ENCODE measurements at places on chromosomes 3 and 15.

DNA sequence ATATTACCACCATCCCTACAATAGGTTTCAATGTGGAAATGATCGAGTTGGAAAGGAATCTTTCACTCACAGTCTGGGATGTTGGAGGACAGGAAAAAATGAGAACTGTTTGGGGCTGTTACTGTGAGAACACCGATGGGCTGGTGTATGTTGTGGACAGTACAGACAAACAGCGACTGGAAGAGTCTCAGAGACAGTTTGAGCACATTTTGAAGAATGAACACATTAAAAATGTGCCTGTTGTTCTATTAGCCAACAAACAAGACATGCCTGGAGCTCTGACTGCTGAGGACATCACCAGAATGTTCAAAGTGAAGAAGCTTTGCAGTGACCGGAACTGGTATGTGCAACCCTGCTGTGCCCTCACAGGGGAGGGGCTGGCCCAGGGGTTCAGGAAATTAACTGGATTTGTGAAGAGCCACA is 510 bp downstream of the ARL14 start:
- DNase-seq: no peak

DNA sequence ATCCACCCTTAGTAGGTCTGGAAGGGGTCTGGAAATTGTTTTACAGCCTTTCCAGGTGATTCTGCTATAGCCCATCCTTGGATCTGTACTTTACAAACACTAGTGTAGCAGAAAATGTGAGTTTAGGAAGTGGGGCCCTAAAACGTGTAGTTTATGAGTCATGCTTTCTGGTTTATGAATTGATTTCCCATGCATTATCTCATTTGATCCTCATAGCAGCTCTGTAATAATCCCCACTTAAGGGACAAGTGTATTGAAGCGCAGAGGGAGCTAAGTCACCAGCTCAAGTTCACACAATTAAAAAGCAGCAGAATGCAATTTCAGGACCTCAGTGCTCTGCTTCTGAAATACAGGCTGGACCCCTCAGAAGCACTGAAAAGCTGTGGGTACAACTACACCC is 22.7 kb upstream of the STARD5 start:
- no peak for DNase-seq

DNA sequence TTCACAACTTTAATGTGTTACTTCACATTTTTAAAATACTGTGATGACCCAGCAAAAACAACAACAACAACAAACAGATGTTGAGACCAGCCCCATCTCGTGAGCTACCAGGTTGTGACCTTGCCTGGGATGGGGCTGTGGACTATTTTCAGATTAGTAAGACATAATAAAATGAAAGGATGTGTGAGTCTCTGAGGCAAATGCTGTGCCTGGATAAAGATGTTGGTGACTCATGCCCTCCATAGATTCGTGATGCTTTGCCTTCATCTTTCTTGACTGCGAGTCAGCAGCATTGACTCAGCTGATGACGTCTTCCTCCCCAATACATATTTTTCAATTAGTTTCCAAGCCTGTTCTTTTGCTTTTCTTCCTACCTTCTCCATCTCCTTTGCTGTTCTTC is 453.0 kb upstream of the CFAP20DC start:
- DNase-seq: peak; percentile 39

DNA sequence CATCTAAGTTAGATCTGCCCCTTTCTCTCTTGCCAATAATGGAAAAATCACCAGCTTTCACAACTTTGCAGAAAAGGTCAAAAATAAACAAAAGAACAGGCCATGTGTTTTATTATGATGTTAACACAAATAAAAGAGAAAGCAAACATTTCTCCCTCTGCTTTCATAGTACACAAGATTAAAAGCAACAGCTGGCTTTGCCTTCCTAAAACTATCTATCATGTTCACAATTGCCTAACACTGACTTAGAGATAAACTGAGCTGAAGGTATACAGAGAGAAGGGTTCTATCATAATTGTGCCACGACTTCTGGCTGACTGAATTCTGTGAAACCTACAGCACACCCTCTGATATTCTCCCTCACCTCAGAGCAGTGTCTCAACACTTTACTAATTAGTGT is 29.4 kb downstream of the AADAC start:
- DNase-seq: no peak

GRCh38 chr3:145869958-145870357 is 291.0 kb downstream of the PLOD2 start:
- DNase-seq: no peak

DNA sequence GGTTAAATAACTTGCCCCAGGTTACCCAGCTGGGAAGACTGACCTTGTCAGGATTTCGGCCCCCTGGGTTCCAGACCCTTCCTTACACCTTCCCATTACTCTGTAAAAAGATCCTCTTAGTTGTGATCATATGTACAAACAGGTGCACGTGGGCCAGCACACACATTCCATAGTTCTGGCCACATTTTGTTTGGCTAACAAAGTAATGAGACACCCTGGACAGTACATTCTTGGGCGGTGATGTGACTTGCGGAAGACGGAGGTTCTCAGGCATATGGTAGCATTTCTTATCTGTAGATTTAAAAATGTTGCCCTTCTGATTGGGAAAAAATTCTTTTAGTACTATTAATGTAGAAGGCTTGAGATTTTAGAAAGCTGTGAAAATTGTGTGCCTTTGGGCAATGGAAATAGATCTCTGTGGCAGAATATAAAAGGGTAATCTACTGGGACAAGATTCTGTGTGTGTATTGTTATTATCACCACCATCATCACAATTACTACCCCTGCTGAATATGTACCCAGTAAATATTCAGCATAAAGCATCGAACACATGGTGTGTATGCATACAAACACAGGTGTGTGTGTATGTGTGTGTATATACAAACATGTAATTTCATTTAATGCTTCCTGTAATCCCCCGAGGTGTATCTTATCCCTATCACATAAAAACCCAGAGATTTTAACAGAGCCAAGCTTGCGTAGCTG is 205.4 kb upstream of the UBE2E1 start:
- no peak for DNase-seq

- no peak for DNase-seq
Measured at GRCh38 chr3:23004971-23005370, 198.2 kb upstream of the UBE2E2 start.

- no peak for DNase-seq
Measured at GRCh38 chr3:33940149-33940548, 141.7 kb downstream of the PDCD6IP start.

DNA sequence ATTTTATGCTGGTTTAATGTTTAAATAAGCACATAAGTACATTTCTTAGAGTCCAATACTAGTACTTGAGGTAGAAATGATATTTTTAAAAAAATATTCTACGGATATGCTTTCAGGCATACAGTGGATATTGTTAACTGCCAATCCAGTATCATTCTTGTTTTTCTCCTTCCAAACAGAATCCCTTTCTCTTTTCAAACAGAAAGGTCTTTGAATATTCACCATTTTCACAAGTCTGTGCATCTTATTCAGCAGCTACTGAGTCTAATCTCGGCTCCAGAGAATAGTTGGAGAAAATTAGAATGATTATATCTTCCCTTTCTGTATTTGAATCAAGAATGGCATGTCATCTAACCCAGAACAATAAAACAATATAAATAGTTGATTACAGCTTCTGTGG is 174.5 kb downstream of the GOLGA6L6 start:
- no peak for DNase-seq

- DNase-seq: no peak
Measured at GRCh38 chr3:122468896-122469533, 45.7 kb downstream of the KPNA1 start.

DNA sequence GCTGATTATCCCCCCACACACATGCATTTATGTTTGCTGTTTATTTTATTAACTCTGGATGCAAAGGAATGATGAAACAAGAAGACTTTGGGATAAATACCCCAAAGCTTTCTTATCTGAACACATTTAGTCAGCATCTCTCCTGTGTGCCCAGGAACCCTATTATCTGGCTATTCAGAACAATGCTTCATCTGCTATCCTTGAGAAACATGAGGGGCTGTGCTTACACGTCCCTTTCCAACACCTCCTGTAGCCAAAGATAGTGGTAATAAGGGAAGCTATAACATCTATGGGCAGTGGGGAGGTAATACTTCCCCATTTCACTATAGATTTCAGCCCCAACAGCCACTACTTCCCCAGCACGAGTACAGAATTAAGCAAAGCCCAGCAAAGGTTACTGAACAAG is 94.7 kb downstream of the SSR3 start:
- no peak for DNase-seq

- DNase-seq: no peak
Measured at GRCh38 chr3:170038434-170039110, 777 bp downstream of the GPR160 start.

DNA sequence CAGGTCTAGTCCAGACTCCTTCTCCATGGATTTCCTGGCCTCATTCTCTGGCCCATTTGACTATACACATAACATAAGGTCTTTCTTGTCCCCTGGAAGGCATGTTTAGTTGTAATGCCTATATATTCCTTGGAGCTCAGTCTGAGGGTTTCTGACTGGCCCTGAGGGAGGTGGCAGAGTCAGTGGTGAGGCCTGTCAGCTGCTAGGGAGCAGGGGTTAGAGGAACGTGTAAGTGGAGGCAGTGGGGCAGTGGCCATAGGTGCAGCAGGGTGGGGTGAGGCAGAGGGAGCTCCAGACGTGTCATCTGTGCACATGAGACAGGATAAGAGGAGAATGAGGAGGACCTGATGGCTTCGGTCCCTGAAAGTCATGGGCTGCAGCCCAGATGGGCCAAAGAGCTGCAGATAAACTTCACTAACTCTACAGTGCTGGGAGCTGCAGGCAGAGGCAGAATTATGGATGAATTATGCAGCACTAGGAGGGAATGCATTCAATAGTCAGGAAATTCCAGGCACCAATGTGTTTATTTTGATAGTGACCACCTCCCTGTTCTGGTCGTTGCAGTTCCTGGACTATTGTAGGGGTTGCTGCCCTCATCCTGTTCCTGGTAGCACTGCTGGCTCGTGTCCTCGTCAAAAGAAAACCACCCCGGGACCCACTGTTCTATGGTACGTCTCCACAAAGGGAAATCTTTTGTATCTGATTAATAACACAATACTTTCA is 4.9 kb downstream of the TM6SF1 start:
- DNase-seq: peak; percentile 52

DNA sequence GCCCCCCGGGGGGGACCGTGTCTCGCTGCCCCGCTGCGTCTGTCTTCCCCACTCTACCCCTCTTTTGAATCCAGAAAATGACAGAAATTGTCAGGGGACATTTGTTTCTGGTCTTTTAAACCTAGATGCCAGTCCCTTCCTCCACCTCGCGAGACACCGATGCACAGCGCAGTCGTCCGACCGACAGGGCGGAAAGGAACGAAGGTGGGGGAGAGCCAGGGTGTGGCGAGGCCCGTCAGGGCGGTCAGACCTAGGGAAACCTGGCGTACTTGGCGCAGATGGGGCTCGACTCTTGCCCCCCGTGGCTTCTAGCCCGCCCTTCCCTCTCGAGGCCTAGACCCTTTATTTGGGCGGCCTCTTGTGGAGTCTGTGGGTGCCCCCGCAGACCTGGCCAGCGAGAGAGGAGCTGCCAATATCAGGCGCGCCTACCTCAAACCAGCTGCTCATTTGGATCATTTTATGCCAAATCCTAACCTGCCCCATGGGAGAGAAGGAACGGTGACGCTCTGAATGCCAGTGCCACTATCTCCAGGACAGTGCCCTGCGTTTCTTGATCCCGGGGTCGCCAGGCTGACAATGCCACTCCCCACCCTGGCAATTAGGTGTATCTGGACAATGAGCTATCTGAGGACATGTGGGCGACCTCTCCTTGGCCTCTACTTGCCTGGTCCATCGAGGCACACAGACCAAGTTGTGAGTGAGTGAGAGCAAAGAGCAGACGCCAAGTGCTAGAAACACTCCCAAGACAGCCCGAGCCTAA is 500 bp upstream of the RAB6B start:
- no peak for DNase-seq

- DNase-seq: no peak
Measured at GRCh38 chr3:27590437-27591298, 106.5 kb upstream of the SLC4A7 start.

- DNase-seq: no peak
Measured at GRCh38 chr15:88243895-88244787, 12.4 kb downstream of the NTRK3 start.

DNA sequence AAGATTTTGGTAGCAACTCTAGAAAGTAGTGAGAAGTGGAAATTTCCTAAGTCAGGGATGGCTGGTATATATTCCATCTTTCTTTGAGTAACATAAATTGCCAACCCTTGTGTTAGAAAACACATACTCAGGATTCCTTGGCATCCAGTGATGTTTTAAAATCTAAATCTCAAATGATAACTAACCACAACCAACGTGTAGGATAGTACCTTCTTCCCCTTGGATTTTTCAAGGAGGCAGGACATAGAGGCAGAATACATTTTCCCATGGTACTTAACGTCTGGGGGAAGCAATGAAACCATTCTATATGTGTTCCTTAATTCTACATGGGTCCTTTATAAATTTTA is 93.4 kb downstream of the WDR76 start:
- no peak for DNase-seq

DNA sequence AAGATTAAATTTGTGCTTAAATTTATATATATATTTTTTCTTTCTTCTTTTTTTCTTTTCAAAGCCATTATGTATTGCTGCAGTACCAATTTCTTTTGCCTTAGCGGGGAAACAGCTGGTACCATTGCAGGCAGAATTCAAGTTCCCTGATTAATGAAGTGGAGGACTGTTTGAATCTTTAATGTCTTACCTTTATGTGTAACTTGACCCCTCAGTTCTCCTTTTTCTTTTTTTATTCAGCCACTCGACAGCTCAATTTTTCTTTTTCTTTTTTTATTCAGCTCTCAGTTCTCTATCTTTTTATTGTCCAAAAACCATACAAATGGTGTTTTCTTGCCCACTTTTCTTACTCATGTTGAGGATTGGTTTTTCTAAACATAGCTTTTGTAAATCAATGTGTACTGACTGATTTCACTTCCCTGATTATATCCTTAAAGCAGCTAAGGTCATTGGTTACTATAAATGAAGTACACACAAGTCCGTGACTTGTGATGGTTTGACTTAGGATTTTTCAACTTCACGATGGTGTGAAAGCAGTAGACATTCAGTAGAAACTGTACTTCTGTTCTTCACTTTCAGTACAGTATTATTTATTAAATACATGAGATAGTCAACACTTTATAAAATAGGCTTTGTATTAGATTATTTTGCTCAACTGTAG is 22.8 kb downstream of the ATP2C1 start:
- DNase-seq: no peak

DNA sequence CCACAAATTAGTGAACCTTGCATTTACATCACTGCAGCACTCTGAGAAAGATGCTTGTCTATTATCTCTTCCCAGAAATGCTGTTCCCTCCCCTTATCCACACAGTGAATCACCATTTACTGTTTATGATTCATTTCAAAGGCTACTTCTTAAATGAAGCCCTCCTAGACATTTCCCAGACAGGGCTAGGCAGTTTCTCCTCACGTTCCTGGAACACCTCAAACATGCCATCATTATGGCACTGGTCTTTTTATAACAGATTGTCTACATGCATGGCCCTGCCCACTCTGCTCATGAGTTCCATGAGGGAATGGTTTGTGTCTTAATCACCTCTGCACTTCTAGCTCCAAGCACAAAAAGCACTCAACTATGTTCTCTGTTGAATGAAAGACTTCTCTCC is 32.2 kb upstream of the TM2D3 start:
- DNase-seq: no peak

All from AG09319 (cell line).